ENCODE measurements at places on chromosomes 5 and 9.

DNA sequence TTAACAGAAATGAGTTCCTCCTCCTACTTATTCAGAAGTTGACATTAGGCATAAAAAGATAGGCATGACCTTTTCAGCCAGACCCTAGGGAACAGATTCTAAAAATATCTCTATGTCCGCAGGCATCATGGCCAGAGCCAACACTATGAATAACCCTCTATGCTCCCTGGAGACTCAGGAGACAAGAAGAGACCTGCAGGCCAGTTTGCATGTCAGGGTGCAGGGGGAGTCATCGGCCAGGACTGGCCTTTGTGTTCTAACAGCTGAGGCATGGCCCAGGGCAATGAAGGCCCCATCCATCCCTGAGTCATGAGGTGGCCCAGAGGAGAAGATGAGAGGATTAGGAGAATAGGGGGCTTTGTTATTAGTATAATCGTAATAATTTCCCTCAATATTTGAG is 93.8 kb downstream of the TMEM215 start:
- DNase-seq = no peak

DNA sequence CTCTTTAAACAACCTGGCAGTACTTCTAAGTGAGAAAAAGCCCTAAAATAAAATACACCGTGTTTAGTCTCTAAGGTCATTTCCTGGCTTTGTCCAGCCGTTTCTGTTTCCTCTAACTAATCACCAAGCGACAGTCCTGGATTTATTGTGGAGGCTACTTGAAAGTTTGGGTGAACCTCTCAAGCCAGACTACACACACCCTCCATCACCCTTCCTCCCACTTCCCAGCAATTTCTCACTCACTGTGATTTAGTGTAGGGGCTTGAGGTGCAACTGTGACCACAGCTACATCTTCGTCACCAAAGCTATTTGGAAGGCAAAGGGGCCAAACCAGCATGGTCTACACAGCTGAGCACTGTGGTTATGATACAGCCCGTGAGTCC is 240.0 kb upstream of the SLC24A2 start:
- no peak for DNase-seq

DNA sequence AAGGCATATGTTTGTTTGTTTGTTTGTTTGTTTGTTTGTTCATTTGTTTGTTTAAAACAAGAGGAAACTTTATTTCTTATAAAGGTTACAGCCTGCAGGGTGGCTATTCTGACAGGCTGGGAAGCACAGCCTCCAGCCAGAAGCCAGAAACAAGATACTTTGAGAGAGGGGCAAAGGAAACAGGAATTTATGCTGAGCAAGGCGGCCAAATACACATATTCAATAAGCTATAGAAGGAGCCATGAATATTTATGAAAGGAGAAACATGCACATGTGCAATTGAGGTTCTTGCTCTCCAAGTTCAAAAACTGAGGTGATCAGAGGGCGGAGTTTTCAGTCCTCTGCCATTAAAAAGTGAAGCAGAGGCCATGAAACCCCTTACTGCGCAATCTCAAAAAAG is 19.6 kb downstream of the KLHL3 start:
- DNase-seq = no peak

DNA sequence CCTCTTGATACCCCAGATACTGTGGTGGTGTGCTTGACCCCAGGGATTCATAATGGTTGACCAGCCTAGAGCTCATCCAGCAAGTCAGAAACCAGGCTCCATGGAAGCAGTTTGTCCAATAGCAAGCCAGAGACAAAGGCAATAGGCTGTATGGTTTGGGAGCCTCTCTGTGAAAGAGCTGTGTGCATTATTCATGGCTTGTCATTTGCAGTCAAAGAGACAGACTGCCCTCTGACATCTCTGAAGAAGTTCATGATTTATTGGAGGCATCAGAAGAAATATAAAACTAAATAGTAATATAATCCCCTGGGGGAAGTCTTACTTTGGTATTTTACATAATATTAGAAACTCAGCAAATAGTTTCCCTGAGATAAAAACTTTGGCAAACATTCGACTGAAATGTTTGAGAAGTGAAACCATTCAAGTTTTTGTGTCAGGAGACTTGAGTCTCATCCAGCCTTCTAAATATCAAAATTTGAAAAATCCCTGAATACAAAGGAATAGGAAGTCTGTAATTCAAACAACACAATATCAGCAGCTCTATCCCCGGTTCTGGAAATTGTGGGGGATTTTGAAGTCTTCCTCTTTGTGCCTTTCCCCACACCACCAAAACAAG is 250.3 kb downstream of the ZSWIM6 start:
- DNase-seq = no peak

GRCh38 chr5:93062548-93062947 is 518.5 kb downstream of the NR2F1-AS1 start:
- no peak for DNase-seq

DNA sequence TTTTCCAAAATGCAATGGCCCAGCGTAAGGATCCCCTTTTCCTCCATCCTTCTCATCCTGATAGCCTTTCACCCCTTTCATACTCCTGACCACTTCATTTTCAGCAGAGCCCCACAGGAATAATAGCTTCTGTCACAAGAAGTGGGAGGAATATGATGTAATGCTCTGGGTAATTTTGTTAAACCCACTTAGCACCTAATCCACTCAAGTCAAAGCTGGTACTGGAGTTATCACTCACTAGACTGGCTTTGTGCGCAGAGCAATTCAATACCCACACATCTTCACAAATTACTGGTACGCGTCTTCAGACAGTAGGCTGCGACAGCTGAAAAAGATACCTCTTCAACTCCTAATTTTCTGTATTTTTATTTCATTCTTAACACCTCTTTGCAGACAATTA is 2232.8 kb upstream of the WWC1 start:
- no peak for DNase-seq

- no peak for DNase-seq
These were observed 289.9 kb downstream of the KCTD16 start for GRCh38 chr5:144460600-144460999.

GRCh38 chr9:34560599-34561214 is 28.8 kb downstream of the CNTFR start:
- DNase-seq = no peak

DNA sequence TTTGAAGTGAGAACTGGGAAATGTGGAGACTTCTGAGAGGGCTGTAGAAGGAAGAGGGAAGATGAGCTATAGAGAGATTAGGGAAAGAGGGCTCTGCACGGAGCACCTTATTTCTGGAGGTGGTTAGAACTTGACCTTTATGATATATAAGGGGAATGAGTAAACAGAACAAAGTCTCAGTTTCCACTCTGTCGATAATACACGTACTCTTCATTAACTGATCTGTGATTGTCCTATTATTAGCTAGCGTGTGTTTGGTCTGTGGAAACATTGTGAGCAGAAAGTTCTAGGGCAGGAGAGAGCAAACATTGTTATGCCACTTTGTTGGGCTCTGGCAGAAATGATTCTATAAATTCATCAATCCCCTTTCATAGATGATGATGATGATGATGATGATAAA is 118.5 kb downstream of the UGCG start:
- no peak for DNase-seq

DNA sequence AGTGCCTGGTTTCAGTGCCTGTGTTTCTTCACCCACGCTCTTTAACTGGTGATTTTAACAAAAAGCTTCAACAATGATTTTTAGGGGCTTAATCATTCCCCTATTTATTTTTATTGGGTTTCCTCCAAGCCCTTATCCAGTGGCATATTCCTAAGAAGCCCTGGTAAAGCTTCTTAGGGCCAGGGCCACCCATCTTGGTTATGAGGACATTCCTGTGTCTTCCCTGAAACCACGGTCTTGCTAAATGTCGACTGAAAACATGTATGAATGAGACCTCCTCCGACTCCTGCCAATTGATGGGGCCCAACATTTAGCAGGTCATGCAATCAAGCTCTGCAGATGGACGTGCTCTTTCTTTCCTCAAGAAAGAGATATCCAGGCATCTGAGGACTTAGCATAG is 13.7 kb upstream of the CARTPT start:
- DNase-seq = no peak

- DNase-seq = no peak
These were observed 105.7 kb downstream of the LRRC70 start for GRCh38 chr5:62684310-62684709.

- DNase-seq = no peak
These were observed 44.1 kb downstream of the SNX18 start for GRCh38 chr5:54561651-54562050.

DNA sequence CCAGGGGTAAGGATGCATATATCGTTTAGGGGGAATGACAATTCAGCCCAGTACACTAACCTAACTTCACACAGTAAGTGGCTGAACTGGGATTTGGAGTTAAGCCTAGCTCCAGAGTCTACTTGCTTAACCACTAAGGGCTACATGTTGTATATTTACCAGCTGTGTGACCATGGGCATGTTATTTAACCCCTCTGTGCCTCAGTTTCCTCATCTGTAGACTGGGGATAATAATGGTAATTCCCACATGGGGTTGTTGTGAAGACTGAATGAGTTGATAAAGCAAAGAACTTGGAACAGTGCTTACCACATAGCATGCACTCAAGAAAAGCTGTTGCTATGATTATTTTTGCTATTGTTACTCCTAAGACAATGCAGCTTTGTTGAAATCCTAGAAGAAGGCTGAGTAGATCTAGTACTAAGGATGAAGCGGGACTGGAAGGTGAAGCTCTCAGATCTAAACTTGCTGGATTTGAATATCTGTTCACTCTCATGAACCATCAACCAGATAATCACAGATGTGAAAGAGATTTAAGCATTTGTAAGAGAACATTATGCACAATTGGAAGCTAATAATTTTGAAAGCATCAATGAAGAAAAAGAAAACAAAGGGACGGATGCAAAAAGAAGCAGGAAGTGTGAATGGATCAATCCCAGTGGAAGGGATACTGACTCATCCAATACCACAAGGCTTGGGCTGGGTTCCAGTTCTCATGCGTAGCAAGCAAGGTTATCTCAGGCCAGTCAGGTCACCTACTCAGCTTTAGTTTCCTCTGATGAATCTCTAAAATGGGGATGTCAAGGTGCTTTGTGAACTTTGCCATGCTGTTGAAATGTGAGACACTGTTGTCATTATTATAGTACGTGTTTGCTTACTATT is 78.5 kb upstream of the TBC1D2 start:
- DNase-seq = no peak

DNA sequence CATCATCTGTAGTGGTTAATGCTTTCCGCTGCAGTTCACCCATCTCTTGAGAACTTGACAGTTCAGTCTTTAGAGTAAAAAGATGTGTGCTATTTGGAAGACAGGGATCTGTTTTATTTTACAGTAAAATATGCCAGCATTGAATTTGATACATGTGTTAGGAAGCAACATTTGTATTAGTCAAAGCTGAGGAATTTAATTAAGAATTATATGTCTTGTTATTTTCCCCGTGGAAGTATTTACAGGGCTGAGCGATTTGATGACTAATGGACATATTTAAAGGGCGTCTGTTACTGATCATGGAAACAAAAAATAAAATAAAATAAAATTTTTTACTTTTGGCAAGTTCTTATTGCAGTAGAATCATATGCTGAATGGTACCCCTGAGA is 101.3 kb downstream of the PAM start:
- no peak for DNase-seq

- DNase-seq = no peak
These were observed 64.8 kb downstream of the PDZD2 start for GRCh38 chr5:31703757-31704156.

DNA sequence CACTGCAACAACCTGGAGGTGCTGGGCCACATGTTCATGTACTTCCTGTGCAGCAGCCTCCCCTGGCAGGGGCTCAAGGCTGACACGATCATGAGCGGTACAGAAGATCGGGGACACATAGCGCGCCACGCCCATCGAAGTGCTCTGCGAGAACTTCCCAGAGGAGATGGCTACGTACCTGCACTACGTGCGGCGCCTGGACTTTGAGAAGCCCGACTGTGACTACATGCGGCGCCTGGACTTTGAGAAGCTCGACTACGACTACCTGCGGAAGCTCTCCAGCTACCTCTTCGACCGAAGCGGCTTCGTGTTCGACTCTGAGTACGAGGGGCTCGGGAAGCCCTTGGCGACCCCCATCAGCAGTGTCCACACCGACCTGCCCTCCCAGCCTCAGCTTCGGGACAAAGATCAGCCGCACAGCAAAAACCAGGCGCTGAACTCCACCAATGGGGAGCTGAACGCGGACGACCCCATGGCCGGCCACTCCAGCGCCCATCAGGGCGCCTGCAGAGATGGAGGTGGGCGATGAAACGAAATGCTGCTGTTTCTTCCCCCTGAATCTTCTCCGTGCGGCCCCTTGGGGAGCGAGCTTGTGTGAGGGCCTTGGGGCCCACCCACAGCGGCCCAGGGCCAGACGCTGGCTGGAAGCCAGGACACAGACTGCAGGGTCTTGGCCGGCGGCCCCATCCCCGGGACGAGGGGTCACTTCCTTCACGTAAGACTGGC is 56.5 kb downstream of the JAK2 start:
- no peak for DNase-seq

Measured in activated effector memory CD4-positive, alpha-beta T cell treated with anti-CD3 and anti-CD28 coated beads, Interleukin-2, amount 50 U/mL, for 16 hours (primary cell).